ENCODE measurements at places on chromosomes 2 and 18.

DNA sequence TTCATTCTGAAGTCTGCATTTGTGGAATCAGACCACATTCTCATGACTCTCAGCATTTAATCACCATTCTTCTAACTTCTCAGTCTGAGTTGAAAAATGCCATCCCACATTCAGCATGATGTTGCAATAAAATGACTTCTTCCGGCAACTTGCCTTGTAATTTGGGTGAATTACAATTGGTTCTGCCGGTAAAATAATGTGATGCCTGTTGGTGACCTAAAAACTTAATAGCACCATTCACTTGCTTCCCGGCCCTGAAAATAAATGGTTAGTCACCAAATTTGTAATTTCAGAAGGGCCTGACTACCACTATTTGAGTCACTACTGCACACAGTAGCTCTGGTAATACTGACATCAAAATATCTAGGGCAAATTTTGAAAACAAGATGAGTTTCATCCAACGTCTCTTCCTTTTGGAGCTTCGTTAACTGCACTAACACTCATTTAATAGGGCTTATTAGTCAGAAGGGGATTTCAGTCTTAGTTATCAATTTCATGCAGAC is 637.1 kb upstream of the CHAC2 start:
- DNase-seq: no peak

- DNase-seq: no peak
Observed at GRCh38 chr2:149019768-149020167, 18.7 kb upstream of the LYPD6B start.

- DNase-seq: no peak
Observed at GRCh38 chr2:35548171-35548570, 807.4 kb upstream of the CRIM1 start.

- DNase-seq: no peak
Observed at GRCh38 chr2:219954331-219954730, 326.9 kb downstream of the SLC4A3 start.

GRCh38 chr2:33602201-33602830 is 3.2 kb upstream of the FAM98A start:
- DNase-seq: no peak

GRCh38 chr2:144452989-144453336 is 67.0 kb downstream of the ZEB2 start:
- peak; percentile 61 for DNase-seq

- no peak for DNase-seq
Observed at GRCh38 chr2:190320696-190321095, 1.1 kb upstream of the HIBCH start.

- no peak for DNase-seq
Observed at GRCh38 chr18:26515643-26516487, 32.5 kb downstream of the KCTD1 start.

DNA sequence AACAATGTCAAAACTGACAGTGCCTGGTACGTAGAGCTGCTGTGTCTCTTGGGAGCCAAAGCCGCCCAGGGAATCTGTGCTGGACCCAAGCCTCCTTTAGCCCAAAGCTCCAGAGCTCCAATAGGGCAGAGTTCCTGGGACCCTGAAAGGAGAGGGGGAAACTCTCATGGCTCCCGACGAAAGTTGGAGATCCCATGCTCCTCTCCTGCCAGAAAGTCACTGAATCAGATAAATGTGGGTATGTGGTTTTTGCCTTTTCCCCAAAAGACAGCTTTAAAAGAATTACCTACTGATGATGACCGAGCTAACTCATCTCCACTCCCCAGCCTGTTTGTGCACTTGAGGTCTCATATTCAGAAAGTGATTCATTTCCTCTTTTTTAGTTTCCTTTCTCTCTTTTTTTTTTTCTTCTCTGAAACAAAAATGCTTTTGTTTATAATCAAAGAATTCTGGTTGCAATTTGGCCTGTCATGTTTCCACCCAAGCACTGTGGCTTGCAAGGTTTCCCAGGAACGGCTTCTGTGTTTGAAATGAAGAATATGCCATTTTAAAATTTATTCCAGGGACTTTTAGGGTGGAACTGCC is 14.1 kb upstream of the PMAIP1 start:
- DNase-seq: peak; percentile 93

DNA sequence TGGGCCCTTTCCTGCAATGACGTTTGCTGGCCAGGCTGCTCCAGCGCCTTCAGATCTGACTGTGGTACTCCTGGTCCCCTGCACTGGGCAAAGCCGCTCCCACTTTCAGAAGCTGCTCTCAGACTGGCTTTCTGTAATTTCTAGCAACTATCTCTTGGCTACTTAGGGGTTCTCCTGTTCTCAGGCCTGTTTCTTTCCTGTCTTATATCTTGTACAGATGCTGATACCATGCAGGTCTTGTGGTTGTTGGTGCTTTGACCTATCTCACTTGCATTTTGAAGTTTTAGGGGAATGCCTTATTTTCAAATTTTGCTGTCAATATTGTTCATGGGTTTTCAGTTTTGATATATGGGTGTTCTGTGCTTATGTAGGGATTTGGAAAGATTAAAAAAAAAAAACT is 145.8 kb downstream of the CLIP4 start:
- no peak for DNase-seq

- DNase-seq: no peak
Observed at GRCh38 chr2:128368437-128369107, 49.9 kb upstream of the HS6ST1 start.

DNA sequence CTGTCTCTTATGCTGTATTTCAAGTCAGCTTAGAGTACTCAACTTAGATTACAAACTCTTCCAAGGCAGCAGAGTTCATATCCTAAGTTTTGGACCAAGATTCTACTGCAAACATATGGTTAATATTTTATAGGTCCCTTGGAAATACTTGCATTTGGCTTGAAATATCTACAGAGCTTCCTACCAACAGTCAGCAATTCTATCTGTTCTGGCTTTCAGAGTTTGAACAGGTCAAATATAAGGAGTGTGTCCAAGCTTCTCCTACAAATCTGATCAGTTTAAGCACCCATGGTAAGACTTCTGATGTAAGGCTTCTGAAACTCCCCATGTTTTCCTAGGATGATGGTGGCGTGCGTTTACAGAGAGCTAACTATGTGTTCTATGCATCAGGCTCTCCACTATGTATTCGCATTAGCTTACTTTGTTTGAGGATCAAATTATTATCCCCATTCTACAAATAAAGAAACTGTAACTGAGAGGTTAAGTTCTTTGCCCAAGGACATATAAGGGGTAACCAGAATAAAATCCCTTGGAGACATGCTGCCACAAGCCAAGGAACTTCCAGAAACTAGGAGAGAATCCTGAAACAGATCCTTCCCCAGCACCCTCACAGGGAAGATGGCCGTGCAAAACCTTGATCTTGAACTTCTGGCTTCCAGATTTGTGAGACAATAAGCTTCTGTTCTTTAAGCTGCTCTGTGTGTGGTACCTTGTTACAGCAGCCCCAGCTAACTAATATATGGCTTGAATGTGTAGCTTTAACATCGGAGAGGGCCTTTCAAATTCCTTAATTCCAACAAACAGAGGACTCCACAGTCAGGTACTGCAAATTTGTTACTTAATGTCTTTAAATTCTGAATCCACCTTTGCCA is 55.1 kb downstream of the ATP8B1 start:
- DNase-seq: no peak

DNA sequence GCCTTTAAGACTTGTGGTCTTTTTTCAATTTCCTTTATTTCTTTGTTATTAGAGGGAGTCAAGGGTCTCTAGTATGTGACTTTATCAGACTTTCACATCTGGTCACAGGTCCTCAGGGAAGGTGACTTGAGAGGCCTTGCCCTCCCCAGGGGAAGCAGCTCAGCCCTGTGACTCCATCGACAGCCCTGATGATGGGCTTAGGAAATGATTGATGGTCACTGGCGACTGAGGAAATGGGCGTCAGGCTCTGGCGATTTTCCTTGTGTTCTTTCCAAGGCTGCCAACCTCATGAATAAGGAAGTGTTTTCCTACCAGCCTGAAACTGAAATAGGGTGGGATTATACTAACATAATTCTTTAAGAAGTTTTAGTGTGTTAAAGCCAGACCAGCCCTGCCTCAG is 21.1 kb downstream of the SERPINE2 start:
- peak; percentile 19 for DNase-seq

DNA sequence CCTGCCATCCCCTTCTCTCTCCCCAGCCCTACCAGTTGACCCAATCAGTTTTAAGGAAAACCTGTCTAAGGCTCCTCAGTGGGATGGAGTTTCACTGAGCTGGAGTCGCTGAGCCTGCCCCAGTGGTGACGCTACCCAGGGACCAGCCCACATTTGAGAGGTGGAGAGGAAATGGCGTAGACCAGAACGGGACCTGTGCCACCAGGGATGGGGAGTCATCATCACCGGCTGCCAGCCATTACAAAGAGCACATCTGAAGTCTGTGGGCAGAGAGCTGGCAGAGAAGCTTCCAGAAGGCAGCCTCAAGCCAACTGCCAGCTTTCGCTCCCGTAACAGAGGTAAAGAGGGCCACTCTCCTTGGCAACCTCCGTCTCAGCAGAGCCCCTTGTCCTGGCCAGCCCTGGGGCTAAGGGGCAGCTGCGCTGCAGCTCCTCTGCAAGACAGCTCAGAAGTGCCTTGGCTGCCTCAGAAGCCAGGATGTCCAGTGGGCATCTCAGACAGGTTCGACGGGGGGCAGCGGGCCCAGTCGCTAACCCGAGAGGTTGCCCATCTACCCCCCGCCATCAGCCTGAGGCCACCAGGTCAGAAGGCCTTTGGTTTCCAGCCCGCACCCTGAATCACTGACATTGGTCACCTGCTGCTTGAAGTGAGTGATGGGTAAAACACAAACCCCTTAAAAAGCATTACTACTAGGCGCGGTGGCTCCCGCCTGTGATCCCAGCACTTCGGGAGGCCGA is 15.4 kb downstream of the SDC1 start:
- DNase-seq: no peak

DNA sequence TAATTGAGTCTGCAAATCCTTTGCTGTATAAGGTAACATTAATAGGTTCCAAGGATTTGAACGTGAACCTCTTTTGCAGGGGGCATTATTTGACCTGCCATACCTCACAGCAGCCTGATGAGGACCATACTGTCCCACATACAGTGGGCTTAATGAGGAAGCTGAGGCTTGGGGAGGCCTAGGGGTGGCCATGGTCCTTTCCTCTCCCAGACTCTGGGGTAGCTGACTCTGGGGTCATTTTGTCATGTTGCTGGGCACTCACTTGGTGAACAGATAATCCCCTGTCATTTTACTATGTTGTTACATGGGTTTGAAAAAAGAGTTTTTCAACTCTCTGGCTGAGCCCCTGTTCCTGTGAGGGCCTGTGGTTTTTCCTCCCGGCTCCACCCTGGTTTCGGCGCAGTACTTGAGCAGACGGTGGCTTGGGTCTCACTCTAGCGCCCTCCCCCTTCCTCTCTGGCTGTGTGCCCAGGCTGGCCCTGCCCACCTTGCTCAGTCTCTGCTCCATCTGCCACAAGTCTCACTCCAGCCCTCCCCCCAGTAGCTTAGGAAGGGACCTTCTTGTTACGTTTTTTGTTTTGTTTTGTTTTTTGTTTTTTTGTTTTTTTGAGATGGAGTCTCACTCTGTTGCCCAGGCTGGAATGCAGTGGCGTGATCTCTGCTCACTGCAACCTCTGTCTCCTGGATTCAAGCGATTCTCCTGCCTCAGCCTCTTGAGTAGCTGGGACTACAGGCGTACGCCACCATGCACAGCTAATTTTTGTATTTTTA is 21.0 kb downstream of the INPP4A start:
- DNase-seq: peak; percentile 95

- no peak for DNase-seq
Observed at GRCh38 chr2:226892729-226893128, 56.9 kb downstream of the RHBDD1 start.

GRCh38 chr2:3285901-3286645 is 91.5 kb downstream of the EIPR1 start:
- no peak for DNase-seq

GRCh38 chr18:77101410-77102258 is 30.9 kb downstream of the MBP start:
- DNase-seq: peak; percentile 78

- no peak for DNase-seq
Observed at GRCh38 chr2:239179851-239180371, 220.9 kb downstream of the HDAC4 start.

GRCh38 chr2:71950256-71951082 is 197.2 kb downstream of the CYP26B1 start:
- DNase-seq: no peak

DNA sequence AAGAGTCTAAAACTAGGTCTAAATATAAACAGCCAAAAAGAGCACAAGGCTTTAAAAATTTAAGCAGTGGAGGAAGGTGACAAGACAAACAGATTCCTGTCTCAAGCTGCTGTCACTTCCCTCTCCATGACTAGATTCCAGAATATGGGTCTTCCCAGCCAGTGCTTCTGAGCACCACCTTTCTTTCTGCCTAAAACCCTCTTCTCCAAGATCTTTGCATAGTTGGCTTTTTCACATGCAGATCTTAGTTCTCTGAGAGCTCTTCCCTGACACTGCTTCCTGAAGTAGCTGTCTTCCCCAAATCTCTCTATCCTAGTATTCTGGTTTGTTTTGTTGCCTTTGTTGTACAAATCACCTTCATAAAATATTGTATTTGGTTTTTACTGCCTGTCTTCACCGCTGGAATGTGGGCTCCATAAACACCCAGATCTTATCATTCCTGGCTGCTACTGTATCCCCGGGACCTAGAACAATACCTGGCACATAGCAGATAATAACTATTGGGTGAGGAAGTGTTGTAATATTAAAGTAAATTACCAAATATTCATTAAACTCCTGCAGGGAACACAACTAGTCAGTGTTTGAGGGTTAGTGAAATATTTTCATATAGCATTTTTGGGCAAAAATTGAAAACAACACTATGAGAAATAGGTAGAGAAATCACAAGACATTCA is 150.2 kb downstream of the CCDC85A start:
- DNase-seq: no peak

DNA sequence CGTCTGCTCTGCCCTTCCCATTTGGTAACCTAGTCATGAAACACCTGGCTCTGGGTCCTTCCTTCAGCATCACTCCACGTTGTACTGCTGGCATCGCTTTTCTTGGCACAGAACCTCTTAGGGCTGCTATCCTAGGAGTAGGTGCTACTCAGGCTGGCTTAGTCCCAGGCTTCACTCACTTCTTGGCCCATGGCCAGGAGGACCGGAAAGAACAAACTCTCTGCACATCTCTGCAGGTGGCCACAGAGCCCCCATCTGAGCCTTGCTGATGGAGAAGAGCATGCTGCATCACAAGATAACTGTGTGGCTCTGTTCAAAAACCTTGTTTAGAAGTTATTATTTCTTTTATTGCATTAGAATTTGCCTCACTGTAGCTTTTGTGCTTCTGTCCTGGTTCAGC is 447.2 kb upstream of the TNP1 start:
- DNase-seq: no peak

Data from common myeloid progenitor, CD34-positive (primary cell).